Stimulated activated CD8-positive, alpha-beta memory T cell treated with anti-CD3 and anti-CD28 coated beads, Interleukin-4, amount 100 ng/mL, for 4 hours (primary cell): ENCODE measurements at places on chromosomes 5 and 9.

- DNase-seq = no peak
Measured at GRCh38 chr5:67358186-67358585, 161.6 kb upstream of the CD180 start.

GRCh38 chr9:109843641-109844040 lies 63.6 kb downstream of the PALM2AKAP2 start:
- no peak for DNase-seq

DNA sequence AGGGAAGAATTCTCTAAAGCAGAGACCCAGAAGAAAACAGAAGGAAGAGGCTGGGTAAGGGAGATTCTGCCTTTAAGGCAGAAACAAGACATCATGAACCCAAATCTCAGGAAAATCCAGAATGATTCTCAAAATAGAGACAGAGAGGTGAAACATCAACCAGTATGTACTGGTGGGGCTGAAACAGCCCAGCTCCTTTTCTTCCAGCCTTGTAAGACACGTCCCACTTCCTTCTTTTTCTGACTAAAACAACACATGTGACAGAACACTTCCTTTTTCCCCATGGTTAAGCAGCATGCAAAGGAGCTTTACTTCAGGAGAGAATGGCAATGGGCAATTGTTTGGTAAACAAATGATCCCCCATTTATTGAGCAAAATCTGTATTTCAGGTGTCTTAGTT lies 230.8 kb upstream of the NR4A3 start:
- no peak for DNase-seq

GRCh38 chr5:150522504-150523414 lies 14.8 kb downstream of the NDST1 start:
- DNase-seq = no peak

DNA sequence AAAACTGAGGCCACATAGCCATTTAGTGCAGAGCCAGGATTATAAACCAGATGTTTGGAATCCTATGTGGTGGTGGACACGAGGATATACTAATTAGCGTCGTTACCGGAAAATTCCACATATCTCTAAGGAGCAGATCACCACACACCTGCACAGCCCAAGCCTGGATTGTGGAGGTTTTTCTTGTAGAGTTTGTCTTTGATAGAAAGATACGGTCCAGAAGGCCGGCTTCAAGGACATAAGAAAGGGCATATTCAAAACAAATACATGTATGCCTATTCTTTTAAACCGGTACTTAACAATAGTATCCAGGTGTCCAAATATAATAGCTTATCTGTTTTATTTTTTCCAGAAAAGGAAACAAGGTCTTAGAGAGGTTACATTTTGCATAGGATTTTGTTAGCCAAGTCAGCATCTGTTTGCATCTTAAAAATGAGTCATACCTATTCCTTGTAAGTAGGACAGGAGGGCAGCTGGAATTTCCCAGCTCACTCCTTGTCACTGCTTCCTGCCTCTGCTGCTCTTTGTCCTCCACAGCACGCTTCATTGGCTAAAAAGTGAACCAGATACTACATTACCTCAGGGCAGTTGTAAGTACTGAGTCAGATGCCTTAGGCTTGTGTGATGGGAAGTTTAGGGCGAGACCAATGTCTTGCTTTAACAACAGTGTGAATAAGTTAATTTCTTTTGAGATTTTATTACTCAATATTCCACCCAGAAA lies 3.6 kb downstream of the TMC1 start:
- DNase-seq = no peak

- no peak for DNase-seq
Measured at GRCh38 chr9:8070779-8071444, 271.3 kb upstream of the DMAC1 start.

GRCh38 chr9:95587021-95587964 lies 70.5 kb upstream of the PTCH1 start:
- no peak for DNase-seq

DNA sequence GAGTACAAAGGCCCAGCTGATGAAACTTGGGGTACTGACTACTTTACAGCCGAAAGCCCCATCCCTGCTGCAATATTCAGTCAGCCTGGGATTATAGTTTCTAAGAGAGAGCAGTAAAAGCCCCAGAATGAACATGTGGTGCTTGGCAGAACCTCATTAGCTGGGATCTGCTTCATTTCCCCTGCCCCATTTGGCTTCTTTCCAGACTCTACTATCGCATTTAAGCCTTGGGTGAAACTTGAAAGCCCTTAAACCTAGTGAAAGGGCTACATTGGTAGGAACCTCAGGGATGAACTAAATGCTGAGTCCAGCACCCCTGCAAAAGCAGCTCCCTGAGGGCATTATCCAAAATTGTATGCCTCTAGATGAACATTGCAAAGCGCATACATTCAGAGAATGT lies 631.1 kb downstream of the ACTL7B start:
- no peak for DNase-seq

GRCh38 chr5:53913941-53914340 lies 353.5 kb downstream of the NDUFS4 start:
- DNase-seq = no peak

DNA sequence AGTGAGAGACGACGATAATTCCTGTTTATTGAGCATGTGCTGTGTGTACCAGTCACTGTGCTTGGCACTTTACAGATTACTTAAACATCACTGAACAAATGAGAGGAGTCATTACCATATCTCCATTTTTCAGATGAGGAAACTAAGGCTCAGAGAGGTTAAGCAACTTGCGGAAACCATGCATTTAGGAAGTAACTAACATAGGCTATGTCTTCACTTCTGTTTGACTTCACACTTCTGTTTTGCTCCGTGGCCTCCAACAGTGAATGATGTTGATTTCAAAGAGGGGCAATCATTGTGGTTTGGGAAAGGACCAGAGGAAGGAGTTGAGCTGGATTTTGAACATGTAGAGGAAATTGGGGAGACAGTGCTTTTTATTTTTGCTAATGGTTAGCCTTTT lies 16.7 kb downstream of the GCNT1 start:
- DNase-seq = no peak

DNA sequence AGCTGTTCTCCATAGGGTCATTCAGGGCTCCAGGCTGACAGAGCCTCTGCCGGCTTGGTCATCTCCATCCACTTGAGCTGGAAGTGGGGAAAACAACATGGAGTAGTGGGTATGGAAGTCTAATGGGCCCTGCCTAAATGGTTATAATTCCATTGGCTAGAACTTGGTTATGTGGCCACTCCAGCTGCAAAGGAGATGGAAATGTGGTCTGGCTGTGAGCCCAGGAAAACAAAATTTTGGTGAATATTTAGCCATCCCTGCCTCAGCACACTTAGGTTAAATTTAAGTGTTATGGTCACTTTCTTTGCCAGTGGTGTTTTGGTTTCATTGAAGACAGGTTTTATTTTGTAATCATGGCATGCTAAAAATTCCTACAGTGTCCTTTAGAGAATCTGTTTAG lies 112.3 kb downstream of the SMARCA2 start:
- no peak for DNase-seq

- no peak for DNase-seq
Measured at GRCh38 chr5:14594378-14595074, 12.9 kb downstream of the OTULINL start.

DNA sequence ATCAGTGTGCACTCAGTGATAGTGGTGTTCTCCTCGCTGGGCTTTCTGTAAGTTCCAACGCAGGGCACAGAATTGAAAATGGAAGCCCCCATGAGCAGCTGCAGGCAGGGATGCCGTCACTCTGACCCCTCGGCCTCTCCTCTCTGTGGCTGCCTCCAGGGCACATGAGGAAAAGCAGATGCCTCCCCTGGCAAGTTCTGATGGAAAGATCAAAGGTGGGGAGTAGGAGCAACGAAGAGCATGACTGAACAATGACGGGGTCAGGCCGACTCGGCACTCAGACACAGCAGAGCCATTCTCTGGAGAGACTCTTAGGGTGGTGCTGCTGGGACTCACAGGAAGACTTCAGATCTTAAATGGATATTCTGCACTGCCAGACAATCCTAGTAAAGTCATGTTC lies 65.6 kb upstream of the CKMT2 start:
- DNase-seq = no peak

- DNase-seq = no peak
Measured at GRCh38 chr9:4144869-4145268, 155.0 kb downstream of the GLIS3 start.

DNA sequence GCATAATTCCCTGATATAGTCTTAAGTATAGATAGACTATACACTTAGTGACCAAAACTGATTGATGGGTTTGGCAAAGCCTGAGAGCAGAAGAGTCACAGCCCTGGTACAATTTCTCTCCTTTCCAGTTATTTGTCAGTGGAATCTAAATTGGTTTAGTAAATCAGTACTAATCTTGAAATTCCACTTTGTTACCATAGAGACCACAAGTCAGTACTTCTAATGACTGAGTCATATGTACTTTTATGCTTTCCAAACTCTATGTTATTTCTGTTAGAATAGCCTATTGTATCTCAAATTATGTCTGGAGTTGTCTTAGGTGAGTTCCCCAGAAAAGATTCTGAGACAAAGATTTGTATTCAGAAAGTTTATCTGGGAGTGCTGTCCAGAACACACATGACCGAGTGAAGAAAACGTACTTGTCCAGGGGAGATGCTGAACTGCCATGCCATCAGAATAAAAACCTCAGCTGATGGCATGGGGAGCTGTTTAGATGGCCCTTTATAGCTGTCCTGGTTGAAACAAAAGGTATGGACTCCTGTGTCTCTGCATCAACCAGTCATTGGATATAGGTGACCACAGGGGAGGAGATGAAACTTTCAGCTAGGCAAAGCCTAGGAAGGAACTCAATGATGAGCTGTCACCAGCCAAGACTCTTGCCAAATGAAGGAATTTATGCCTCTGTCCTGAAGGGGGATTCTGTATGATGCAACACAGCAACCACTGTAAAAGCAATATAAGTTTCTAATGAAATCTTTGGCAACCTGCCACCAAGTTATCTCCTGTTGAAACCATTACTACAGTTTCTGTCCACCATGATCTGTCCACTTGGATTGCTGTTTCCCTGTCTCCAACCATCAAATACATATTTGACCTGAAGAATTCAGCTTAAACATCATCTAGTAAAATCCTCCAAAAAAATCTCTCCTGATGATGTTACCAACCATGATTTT lies 18.0 kb upstream of the SMC2 start:
- no peak for DNase-seq

GRCh38 chr5:82851471-82851870 lies 225.7 kb downstream of the TMEM167A start:
- no peak for DNase-seq

DNA sequence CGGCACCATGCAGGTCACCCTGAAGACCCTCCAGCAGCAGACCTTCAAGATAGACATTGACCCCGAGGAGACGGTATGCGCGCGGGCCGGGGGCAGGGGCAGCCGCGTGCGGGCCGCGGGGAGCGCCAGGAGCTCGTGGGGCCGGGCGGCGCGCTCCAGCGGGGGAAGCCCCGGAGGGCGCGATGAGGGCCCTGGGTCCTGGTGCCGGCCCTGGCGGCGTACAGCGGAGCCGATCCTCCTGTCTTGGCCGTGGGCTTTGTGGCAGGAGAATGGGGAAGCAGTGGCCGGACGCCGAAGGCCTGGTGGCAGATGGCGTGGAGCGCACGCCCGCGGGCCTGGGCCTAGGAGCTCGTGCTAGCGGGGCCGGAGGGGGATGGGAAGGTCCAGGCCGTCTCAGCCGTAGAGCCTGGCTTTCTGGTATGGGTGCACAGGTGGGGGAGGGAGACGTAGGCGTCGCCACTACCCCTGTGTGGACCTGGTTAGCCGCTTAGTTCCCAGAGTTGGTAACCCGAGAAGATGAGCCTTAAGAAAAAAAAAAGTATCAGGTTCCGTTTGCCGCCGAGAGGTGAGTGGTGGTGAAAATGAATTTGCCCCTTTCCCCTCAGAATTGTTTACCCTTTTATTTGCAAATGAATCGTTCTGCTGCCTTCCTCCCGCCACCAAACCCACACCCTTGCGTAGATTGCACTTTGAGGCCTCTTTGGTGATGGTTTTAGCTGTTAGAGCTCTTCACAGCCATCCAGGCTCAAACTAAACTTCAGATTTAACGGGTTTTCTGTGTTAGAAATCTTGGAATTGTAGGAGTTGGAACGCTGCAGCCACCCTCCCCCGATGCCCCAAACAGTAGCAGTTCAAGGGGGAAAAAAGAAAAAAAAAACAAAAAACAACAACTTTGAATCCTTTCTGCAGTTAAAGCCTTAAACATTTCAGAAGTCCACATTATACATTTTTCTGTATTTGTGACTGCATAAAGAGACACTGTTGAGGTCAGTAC lies 841 bp downstream of the RAD23B start:
- DNase-seq = peak; percentile 34

DNA sequence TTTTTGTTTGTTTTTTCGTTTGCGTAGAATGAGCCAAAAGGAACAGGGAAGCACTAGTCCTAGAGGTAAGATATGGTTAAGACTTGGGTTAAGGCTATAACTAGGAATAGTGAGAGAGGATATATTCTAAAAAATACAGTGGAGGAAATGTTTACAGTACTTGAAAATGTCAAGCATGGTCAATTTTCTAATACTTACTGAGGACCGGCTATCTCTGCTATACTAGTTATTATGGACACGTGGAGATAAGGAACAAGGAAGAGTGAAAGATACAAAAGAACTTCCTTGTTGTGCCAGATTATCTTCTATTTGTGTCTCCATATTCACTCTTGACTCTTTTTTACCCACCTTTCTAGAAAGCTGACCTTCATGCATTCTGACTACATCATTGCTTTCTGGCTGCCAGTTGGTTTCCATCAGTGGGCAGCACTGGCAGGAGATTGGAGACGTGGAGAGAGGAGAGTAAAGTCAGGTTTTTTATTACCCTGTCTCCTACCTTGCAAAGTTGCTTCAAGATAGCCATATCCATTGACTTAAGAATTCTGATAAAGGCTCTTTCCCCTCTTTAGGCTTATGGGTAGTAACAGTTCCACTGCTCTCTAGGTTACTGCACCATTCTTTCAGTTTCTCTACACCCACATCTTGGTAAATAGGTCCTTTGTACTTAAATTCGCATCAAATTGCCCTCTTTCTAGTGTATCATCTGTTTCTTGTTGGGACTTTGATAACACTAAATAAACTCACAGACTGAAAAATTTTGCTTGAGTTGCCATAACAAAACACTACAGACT lies 9.0 kb upstream of the RFX3 start:
- no peak for DNase-seq

DNA sequence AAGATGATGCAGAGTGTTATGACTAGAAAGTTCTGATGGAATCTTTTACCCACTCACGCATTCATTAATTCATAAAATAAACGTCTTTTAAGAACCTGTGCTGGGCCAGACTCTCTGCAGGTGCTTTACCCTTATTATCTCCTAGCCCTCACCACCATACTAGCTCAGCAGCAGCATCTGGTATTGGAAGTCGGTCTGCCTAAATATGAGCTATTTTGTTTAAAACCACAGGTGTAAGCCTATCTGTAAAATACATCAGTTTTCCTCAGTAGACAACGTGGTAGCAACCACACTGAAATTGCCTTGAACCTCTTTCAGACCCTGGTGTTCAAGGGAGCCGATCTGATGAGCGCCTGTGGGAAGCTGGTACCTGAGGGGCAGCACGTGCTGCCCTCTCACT lies 69.4 kb downstream of the PPIC start:
- DNase-seq = no peak

- no peak for DNase-seq
Measured at GRCh38 chr9:14393418-14393817, 79.5 kb upstream of the NFIB start.

DNA sequence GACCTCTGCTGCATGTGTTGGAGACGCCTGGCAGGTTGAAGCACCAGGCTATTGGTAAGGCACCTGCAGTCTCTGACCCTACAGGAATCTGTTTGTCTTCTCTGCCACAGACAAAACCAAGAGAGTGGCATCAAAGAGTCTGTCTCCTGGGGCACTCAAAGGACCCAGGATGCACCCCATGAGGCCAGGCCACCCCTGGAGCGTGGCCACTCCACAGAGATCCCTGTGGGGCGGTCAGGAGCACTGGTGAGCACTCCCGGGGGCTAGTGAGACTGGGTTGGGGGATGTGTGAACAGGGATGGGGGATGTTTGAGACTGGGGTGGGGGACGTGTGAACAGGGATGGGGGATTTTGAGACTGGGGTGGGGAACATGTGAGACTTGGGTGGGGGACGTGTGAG lies 240.3 kb downstream of the CACNA1B start:
- DNase-seq = no peak
